Amygdala (tissue), 56 donors: ENCODE measurements at places on chromosomes 5 and 9.

DNA sequence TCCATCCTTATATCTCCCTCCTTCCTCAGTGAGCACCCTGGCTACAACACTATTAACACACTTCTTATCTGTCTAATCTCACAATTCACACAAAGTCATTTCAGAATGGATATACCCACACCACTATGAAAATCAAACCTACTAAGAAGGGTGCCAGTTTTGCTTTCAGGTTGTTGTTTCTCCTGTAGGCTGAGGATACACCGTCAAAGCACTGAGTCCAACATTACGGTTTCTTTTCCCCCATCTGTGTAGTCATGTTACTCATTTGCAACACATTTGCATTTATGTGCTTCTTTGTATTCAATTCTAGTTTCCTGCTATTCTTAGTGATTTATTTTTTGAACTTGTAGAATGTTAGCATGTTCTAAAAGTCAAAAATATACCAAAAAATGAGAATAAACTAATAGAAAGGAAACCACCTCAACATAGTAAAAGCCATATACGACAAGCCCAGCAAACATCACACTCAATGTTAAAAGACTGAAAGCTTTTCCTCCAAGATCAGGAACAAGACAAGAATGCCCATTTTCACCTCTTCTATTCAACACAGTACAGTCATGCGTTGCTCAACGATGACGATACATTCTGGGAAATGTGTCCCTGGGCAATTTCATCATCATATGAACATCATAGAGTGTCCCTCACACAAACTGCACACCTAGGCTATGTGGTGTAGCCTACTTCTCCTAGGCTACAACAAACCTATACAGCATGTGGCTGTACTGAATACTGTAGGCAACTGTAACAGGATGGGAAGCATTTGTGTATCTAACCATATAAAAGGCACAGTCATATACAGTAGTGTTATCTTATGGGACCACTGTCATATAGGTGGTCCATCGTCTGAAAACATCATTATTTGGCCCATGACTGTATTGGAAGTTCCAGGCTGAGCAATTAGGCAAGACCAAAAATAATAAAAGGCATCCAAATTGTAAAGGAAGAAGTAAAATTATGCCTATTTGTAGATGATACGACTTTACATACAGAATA lies 6.3 kb downstream of the ROR2 start:
- no peak for DNase-seq

DNA sequence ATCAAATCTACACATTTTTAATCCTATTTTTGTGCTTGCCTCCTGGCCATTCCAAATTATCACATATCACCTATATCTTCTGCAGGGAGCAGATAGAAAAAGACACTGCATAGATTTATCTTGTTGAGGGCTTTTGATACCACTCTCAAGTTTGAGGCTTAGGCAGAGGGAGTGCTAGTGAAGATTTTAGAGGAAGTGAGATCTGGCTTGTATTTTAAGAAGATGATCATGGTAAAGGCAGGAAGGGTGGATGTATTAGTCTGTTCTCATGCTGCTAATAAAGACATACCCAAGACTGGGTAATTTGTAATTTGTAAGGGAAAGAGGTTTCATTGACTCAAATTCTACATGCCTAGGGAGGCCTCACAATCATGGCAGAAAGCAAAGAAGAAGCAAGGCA lies 220.9 kb upstream of the TUT7 start:
- DNase-seq: no peak

DNA sequence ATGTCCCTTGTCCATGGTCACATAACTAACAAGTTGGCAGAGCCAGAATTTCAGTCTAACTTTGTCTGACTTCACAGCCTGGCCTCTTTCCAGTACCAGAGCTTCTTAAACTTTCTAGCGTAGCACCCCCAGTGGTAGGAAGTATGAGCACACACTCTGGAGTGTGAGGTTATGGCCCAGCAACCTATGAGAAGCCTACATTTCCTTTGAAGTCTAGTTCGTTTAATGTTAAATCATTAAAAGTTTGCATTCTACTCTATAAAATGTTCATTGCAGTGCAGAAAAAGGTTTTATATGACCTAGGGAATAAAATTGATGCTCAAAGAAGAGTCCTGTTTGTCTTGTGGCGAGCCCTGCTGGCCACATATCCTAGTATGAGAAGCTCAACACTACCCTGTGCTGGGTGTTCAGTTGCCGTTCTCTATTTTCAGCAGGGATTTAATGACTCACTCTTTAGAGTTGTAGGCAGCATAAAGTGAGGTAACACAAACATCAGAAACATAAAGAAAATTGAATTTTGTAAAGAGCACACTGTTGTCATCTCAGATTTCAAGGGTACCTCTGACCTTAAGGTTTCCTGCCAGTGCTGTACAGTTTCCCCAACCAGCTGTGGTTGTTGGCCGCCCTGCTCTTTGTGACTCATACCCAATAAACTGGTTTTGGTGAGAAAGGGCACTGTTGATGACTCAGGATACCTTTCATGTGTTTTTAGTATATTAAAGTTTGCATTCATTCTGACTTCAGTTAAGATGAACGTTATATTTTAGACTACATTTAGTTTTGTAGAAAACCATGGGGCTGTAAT lies 14.3 kb downstream of the MCCC2 start:
- DNase-seq: no peak

DNA sequence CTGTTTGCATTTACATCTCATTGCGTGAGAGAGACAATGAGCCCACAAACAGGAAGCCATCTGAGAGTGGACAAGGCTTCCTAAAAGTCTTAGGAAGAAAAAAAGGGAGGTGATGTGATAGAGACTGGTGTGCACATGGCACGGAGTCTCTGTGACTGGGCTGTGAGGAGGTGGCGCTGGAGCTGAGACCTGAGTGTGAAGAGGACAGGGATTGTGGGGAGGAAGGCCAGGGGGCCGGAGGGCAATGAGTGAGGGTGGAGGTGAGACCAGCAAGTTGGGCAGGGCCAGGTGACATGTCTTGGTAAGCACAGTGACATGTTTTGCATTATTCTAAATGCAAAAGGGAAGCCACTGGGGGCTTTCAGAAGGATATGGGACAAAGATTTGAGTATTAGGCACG lies 45.0 kb downstream of the TSPAN17 start:
- no peak for DNase-seq

GRCh38 chr9:112554516-112554915 lies 67.9 kb downstream of the KIAA1958 start:
- no peak for DNase-seq

GRCh38 chr5:12274236-12274635 lies 370.0 kb upstream of the CTNND2 start:
- DNase-seq: no peak
